Skeletal muscle cell (primary cell): ENCODE measurements at places on chromosomes 5 and 9.

DNA sequence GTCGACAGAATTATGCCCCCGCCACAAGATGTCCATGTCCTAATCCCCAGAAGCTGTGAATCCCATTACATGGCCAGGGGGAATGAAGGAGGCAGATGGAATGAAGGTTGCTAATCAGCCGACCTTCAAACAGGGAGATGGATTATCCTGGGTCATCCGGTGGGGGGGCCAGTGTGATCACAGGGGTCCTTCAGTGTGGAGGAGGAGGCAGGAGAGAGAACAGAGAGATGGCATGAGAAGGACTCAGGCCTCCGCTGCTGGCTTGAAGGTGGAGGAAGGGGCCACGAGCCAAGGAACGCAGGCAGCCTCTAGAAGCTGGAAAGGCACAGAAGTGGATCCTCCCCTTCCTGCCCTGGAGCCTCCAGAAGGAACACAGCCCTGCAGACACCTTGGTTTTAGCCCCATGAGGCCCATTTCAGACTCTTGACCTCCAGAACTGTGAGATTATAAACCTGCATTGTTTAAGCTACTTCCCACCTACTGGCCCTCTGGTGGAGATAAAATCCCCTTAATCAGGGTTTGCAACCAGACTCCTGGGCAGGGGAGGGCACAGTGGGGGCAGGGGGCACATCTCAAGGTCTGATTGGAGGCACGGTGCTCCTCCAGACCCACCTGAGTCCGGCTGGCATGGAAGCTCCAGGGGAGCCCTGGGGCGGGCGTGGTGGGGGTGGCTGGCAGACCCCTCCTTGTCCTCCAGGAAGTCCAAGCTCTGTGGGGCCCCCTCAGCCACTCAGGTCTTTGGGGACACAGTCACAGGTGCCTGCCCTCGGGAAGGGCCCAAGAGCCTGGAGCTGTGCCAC lies 13.8 kb downstream of the PTGES2 start:
- DNase-seq: no peak

DNA sequence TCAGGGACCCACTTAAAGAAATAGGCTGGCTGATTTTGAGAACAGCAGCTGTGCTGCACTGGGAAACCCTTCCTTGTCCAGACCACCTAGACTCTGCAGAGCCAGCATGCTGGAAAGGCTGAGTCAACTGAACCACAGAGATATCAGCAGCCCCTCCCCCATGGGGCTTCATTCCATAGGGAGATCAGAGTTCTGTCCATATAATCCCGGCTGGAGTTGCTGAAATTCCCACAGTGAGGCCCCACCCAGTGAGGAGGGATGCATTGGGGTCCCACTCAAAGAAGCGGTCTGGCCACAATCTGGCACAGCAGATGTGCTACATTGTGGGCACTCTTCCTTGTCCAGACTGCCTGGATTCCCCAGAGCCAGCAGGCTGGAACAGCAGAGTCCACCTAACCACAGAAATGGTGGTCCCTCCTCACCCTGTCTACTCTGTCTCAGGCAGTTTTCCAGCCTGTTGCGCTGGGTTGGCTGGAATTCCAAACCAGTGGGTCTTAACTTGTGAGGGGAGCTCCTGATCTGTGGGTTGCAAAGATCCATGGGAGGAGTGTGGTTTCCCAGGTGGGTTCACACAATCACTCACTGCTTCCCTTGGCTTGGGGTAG lies 127.1 kb downstream of the RNF180 start:
- peak; percentile 19 for DNase-seq

- DNase-seq: no peak
Observed at GRCh38 chr9:112810696-112811490, 60.3 kb downstream of the SNX30 start.

- no peak for DNase-seq
Observed at GRCh38 chr9:1170918-1171317, 120.8 kb downstream of the DMRT2 start.

DNA sequence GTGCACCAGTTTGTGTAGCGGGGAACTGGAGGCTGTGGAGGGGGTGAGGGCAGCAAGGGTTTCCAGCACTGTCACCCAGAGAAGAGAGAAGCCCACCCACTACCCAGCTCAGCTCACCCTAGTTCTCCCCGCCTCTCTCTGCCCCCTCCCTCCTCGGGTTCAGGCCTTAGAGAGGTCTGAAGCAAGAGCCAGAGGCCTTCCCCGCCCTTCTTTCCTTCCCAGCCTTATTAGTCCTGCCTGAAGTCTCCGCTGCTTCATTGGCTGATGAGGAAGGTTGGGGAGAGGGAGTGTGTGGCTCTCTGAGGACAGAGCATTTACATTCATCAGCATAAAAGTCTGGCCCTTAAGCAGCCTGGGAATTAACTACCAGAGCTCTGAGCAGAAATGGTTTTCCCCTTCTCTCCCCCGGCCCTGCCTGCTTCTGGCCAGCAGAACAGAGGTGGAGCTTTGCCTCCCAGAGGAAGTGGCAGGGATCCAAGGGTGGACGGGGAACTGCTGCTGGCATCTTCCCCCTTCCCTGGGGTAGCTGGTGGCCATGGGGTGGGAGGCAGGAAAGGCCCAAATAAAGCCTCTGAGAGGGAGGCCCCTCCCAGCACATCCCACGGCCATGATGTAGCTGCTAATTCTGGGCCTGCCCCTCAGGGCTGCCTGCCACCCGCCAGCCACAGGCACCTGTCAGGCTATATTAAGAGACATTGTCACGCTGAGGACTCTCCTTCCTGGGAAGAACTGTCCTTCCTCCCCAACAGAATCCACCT lies 4.1 kb downstream of the DNAJB5 start:
- DNase-seq: peak; percentile 69

DNA sequence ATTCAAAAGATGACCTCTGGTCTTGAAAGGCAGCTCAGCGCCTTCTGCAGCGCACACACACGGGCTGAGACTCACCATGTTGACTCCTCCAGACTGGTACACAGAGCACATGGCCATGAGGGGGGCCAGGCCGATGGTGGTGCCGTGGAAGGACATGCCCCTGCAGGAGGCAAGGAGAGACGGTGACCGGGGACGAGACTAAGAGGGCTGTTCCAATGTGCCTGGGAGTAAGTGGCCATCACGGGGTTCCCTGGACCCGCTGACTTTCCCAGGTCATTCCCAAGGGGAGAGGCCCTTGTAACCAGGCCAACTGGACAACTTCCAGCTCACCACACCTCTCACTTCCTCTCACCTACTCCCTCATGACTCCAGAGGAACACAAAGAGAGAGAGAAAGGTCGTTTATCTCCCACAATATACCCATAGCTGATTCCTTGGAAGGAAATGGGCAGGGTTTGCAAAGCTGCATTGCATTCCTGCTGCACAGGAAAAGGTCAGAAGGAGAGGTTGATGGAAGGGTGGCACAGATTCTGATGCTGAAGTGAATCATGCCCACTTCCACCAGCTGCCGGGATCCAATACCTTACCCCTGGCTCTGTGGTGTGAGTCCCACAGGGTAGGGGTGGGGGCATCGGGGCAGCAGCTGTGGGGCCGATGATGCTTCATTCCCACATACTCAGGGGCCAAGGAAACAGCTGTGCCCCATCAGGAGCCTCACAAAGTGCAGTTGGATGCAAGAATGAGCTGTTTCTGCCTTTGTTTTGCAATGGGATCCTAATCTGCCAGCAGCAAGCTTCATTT lies 47.2 kb downstream of the NIPAL4 start:
- DNase-seq: peak; percentile 66

- DNase-seq: no peak
Observed at GRCh38 chr5:155631116-155631515, 617.6 kb downstream of the KIF4B start.

- DNase-seq: no peak
Observed at GRCh38 chr9:91116211-91116610, 245.5 kb downstream of the AUH start.

GRCh38 chr5:112649882-112650281 lies 87.8 kb upstream of the APC start:
- no peak for DNase-seq

GRCh38 chr5:27011274-27011673 lies 27.1 kb downstream of the CDH9 start:
- no peak for DNase-seq

GRCh38 chr9:35829084-35829763 lies at the start of gene TMEM8B:
TSS of gene TMEM8B (plus strand) at chr9:35829228. CDS start at chr9:35829448, 220 bp downstream.
- DNase-seq: peak; percentile 69

GRCh38 chr5:14272548-14273205 lies 129.5 kb downstream of the TRIO start:
- DNase-seq: no peak

GRCh38 chr5:154118385-154118784 lies 72.1 kb upstream of the GALNT10 start:
- DNase-seq: no peak

GRCh38 chr9:104091708-104092107 lies 2.4 kb upstream of the SMC2 start:
- DNase-seq: no peak

- DNase-seq: peak; percentile 31
Observed at GRCh38 chr9:12817702-12818101, 42.9 kb downstream of the LURAP1L start.

DNA sequence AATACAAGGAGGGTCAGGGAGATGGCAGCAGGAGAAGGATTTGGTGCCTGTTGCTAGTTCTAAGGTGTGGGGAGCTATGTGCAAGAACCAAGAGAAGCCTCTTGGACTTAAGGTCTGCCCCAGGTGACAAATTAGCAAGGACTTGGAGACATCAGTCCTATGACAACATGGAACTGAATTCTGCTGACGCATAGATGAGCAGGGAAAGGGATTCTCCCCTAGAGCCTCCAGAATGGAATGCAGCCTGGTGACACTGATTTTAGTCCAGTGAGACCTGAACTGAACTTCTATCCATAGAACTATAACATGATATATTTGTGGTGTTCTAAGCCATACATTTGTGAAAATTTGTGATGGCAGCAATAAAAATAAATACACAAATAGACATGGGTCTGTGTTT lies 215.6 kb downstream of the ESM1 start:
- DNase-seq: no peak

DNA sequence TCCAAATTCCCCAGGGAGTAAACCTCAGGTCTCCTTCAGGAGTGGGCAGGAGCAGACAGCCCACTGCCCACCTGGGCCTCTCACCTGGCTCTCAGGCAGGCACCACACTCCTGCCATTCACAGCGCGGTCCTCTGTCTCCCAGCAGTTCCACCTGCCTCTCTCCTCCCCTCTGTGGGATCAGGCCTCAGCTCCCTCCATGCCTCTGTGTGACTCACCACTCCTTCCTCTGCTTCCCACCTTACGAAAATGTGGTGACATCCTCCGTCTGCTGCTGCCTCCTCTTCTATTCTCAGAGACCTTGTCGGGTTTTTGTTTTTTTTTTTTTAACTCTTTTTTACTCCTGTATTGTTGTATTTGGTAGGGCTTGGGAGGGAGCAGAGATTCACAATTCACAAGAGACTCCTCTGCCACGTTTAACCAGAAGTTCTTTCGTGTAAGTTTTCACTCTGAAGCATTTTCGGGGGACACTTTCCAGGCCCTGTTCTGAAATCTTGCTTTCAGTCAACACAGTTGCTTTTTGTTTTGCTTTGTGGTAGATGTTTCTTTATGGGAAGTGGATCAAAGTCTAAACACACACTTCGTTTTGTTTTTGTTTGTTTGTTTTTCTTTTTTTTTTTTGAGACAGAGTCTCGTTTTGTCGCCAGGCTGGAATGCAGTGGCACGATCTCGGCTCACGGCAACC lies 21.1 kb upstream of the CDKN2AIPNL start:
- no peak for DNase-seq

DNA sequence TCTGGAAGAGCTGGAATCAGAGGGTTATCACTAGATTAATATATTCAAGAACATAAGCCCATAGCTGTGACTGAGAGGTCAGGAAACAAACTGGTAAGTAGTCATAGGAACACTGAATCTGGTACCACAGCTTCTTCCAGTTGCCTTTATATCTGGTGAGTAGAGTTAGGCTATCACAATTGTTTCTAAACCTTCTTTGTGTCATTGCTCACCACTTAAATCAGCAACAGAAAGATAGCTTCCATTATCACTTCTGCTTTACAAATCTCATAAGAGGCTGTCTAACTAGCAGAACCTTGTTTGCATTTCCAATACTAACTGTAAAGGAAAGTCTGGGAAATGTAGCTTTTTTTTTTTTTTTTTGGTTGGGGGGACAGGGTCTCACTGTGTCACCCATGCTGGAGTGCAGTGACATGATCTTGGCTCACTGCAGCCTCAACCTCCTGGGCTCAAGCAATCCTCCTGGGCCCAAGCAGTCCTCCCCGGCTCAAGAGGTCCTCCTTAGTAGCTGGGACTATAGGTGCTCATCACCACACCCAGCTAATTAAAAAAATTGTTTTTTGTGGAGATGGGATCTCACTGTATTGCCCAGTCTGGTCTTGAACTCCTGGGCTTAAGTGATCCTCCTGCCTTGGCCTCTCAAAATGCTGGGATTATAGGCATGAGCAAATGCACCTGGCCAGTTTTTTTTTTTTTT lies 22.0 kb downstream of the CDC42SE2 start:
- DNase-seq: no peak

DNA sequence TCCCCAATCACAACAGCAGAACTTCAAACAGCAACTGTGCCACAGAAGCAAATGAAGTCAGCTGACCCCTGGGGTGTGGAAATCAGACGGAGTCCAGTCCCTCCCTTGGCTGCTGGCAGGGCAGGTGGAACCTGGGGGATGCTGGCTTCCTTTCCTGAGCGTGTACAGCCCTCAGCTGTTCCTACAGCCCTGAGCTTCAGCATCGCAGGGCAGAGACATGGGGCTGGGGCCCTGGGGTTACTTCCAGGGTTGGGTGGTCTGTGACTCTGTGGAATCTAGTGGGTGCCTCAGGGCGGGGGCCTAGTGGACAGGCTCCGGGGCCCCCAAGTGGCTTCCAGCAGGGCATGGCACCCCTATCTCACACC lies 7.3 kb upstream of the RXRA start:
- no peak for DNase-seq

GRCh38 chr9:71001780-71002386 lies 119.5 kb downstream of the TRPM3 start:
- no peak for DNase-seq

DNA sequence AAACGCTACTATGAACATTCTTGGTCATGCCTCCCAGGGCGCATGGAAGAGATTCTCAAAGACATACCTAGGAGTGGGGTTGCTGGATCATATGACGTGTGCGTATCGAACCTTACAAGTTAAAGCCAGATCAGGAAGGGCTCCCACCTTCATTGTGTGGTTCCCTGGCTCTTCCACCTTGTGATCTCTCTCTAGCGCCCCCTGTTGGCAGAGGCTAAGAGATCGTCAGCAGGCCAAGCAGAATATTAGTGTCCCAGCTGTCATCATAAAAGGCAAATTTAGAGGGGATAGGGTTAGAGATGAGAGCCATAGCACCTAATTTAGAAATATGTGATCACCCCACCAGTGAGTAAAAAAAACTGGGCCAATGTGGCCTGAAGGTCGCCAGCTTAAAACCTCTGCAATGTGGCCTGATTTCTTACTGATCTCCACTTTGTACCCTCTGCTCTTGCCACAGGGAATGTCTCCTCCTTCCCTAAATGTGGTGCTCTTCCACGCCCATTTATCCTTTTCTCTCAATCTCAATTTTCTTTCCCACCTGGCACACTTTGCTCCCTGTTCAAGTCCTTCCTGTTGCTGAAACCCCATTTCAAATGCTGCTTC lies 91.7 kb upstream of the SHB start:
- no peak for DNase-seq
